ENCODE measurements at places on chromosomes 7 and 10. TPM values are rescaled to one million over a fixed set of nuclear protein-coding genes. Genes with fewer than 3 reads are reported as not detected.

DNA sequence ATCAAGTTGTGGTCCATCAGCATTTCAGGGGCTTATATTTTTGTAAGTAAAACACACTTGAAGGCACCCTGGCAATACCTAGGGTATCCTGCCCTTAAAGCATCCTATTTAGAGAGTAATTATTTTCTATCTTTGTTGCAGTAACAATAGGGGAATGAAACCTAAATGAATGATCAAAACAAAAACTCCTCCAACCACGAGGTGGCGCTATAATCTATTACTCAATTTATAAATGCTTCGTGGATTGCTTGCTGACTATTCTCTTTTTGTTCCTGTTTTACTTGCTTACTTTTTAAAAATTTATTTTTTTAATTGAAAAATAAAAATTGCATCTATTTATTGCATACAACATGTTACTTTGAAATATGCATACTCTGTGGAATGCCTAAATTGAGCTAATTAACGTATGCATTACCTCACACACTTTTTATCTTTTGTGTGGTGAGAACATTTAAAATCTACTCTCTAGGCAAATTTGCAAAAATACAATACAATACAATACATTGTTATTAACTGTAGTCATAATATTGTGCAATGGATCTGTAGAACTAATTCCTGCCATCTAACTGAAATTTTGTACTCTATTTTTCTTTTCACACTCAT, 147.7 kb upstream of the BMPER start:
- DNase-seq = peak; percentile 61

GRCh38 chr7:13627455-13627854, 362.0 kb downstream of the ETV1 start:
- peak; percentile 13 for DNase-seq

DNA sequence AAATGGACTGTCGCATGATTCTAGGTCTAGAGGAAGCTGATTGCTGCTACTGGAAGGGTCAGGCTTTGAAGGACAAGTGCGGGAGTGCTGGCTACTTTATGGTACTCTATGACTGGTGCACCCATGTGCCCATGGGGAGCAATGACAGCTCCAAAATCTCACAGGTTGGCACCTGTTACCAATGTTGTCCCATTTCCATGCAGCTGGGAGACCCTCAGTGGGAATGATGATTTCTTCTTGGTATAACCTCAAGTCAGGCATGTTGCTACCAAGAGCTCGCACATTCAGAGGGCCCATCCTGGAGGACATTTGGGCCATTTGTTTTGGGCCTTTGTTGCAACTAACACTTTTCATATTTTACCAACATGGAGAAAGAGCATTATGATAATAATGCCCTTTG, 174.4 kb downstream of the PRKCQ start:
- DNase-seq = no peak

GRCh38 chr10:114375047-114375446, 29.3 kb downstream of the AFAP1L2 start:
- peak; percentile 37 for DNase-seq

GRCh38 chr10:131766096-131766495, 134.7 kb upstream of the PPP2R2D start:
- DNase-seq = no peak

DNA sequence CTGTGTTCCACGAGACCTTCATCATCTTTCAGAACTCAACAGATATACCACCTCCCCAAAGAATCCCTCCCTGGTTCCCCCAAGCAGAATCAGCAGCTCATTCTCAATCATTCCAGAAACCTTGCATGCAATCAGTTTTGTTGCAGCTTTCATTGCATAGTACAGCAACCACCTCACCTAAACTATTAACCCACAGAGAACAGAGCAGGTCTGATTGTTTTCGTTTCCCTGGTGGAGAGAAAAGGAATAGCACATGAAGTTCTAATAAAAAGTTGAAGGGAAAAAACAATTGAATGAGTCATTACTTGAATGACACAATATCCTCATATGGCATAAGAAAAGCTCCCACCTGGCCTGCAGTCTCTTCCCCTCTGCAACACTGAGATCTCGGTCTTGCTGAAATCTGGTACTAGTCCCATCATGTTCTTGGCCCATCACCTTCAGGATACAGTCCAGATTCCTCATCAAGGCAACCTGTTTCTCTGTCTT, 147.1 kb upstream of the GDF10 start:
- DNase-seq = peak; percentile 50

- DNase-seq = no peak
Measured at GRCh38 chr10:27746397-27747095, 927 bp upstream of the MKX start.

DNA sequence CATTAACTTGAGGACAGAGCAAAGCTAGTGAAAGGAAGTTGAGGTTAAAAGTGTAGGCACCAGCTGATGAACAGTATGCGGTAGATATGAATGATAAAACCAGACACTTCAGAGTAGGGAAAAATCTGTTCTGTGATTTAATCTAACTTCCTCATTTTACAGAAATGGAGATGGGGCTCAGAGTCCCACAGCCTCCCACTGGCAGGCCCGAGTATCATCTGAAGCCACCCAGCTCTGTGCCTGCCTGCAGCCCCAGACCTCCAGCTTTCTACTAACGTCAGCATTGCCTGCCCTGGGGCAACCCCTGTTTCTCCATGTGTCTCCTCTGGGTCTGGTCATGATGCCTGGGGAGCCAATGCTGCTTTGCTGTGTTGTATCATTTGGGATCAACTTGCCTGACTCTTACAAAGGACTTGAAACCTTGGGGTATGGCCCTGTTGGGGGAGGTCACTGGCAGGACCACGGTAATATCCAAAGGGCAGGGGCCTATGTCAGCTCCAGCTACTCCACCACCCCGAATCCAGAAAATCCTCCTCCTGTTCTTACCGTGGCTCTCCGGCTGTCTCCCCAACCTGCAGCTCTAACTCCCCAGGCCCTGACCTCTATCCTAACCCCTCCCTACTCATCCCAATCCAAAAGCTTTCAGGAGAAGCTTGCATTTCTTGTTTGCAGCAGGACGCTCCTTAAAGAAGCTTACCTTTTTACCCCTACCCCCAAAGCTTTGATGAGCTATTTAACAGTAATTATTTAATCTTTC, 56.2 kb upstream of the NPY start:
- DNase-seq = peak; percentile 13

GRCh38 chr10:67772151-67772550, 65.8 kb downstream of the DNAJC12 start:
- no peak for DNase-seq

DNA sequence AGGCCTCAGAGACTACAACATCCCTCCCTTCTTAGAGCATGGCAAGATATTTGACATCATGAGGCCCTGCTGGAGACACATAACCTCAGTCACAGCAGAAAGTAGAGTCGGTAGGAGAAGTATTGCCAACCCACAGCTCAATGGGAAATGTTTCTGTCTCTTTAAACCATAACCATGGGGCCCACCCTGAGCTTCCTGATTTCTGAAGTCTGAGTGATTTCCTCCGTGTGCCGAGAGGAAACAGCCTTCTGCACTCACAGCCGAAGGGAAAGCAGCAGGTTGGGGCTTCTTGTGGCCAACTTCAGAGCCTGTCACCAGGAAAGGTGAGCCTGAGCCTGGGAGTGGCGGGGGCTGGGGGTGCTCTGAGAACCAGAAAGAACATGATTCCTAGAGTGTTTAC, at the start of gene GIMAP1:
Gene GIMAP1, plus strand, starts transcription at position 246 of the 400 bp plus-strand sequence. CDS start 2,435 bp downstream, outside the sequence.
- DNase-seq = no peak

- no peak for DNase-seq
Measured at GRCh38 chr10:16795410-16796073, 21.7 kb downstream of the RSU1 start.

- no peak for DNase-seq
Measured at GRCh38 chr10:132807621-132808049, 21.7 kb upstream of the NKX6-2 start.

DNA sequence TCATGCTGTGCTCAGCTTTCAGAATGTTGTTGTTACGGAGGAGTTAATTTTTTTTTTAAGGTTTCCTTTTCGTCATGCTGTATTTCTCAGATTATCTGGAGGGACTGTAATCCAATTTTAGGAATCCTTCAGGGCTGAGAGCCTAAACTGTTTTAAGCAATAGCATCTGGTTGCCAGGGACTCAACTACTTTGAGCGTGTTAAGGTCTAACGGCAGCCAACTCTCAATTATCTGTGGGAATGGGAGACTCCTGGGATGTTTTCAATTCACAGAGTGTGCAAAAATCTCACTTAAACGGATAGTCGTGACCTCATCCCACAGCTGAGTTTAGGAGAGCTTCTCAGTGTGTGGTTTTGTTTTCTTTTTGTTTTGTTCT, 291.7 kb downstream of the AUTS2 start:
- no peak for DNase-seq

- peak; percentile 30 for DNase-seq
Measured at GRCh38 chr7:132080967-132081668, 495.2 kb downstream of the PLXNA4 start.

DNA sequence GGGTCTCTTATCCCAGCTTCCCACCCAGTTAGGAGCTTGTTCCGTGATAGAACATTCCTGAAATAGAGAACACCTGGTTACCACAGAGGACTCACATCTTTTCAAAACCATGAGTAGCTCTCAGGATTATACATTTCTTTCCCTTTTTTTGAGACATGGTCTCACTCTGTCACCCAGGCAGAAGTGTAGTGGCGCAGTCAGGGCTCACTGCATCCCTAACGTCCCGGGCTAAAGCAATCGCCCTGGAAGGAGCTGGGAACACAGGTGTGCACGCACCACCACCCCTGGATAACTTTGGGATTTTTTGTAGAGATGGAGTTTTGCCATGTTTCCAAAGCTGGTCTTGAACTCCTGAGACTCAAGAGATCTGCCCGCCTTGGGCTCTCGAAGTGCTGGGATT, 144.0 kb downstream of the RNF216 start:
- DNase-seq = no peak

- no peak for DNase-seq
Measured at GRCh38 chr10:84172467-84173356, 889 bp upstream of the GPR15LG start.

GRCh38 chr7:43612599-43613589, 30.0 kb downstream of the STK17A start:
- DNase-seq = peak; percentile 63

DNA sequence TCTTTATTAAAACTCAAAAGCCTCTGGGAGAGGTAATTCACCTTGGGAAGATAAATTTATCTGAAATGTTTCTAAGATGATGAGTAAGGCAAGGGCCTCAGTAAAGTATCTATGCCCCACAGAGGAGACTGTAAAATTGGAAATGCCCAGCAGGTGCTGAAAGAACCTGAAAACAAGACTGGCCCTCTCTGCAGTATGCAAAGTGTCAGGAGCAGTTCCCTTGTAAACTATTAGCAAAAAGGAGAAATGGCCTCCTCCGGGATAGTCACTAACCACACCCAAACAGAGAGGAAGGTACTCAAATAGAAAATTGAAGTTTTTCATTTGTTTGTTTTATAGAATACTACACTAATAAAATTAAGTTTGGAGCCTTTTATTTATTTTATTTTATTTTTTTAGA, 81.2 kb downstream of the FZD1 start:
- DNase-seq = no peak

- no peak for DNase-seq
Measured at GRCh38 chr7:43242628-43243255, 130.3 kb downstream of the HECW1 start.

DNA sequence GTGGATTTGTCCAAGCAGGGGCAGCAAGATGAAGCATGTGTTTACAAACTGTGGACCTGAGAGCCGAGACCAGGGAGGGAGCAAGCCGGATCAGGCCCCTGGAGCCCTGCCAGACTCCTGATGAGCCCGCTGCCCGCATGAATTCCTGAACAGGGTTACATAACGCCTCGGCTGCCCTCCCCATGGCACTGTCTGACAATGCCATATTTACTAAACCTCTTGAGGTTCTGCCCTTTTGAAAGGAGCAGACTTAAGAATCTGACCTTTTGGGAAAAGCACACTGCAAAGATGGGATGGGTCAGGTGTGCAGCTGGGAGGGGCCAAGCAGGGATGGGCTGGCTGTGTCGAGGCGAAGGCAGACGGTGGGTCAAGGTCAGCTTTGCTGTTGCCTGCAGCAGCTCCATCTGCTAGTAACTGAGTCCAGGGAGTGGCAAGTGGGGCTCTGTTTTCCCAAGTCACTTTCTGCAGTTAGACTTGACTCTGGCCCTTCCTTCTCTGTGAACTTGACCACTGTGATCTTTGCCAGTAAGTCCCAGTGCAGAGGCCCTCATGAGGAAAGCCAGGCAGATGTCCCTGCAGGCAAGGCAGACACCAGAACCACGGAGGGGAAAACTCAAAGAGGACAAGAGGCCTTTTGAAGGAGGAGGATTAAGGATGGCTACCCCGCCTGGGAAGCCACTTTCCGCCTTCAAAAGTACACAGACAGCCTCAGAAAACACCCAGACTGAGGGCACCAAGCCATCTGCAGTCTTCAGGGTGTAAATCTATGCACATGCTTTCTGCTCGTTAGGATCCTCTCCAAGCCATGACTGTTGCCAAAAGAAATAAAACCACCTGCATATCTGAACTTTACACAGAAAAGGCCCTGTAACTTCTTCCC, 175.8 kb downstream of the TNS3 start:
- DNase-seq = peak; percentile 65

GRCh38 chr10:131219584-131219886, 92.0 kb downstream of the TCERG1L start:
- DNase-seq = no peak

- DNase-seq = no peak
Measured at GRCh38 chr10:95225136-95225535, 31.1 kb downstream of the ACSM6 start.

- no peak for DNase-seq
Measured at GRCh38 chr7:24864214-24864817, 107.1 kb upstream of the GSDME start.

DNA sequence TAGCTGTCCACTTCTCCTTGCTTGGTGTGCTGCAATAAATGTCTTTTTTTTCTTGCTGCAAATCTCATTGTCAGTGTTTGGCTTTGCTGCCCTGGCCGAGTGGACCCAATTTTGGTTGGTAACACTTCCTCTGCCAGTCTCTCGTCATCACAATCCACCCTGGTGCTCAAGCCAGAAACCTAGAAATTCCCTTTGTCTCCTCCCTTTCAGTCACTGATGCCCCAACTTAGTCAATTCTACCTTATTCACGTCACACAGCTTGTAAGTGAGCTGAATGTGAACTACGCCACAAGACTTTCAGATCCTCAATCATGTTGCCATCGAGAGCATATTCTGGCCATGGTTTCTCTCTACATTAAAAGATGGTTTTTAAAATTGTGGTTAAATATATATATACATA, 13.0 kb upstream of the FRA10AC1 start:
- DNase-seq = no peak

- no peak for DNase-seq
Measured at GRCh38 chr10:17915181-17915580, 36.5 kb upstream of the SLC39A12 start.

GRCh38 chr7:77461246-77461645, 45.1 kb upstream of the GSAP start:
- peak; percentile 29 for DNase-seq

- no peak for DNase-seq
Measured at GRCh38 chr7:105978974-105979373, 15.9 kb downstream of the CDHR3 start.

The NAT16 gene
- not detected for total RNA-seq

The CALHM3 gene
- 0.39 TPM for total RNA-seq

The FAM20C gene
- 143 TPM for total RNA-seq

The ATP6V0A4 gene
- 0.20 TPM for total RNA-seq

The SEMA4G gene
- 0.12 TPM for total RNA-seq

The ZRANB1 gene
- 17.1 TPM for total RNA-seq

The GIMAP8 gene
- total RNA-seq = not detected

The EPDR1 gene
- 66.3 TPM for total RNA-seq

The SEPTIN14 gene
- total RNA-seq = not detected

The TACR2 gene
- 0.15 TPM for total RNA-seq

The SNX10 gene
- total RNA-seq = 10.2 TPM

The KIF11 gene
- 35.0 TPM for total RNA-seq

The ZNF727 gene
- not detected for total RNA-seq

The SLC39A12 gene
- not detected for total RNA-seq

The GSTO2 gene
- total RNA-seq = 0.20 TPM

The RAPGEF5 gene
- total RNA-seq = 0.22 TPM

The MYH16 gene
- 0.34 TPM for total RNA-seq

Data from M059J (cell line).